Naive B cell (primary cell): ENCODE measurements at places on chromosomes 16 and 17.

DNA sequence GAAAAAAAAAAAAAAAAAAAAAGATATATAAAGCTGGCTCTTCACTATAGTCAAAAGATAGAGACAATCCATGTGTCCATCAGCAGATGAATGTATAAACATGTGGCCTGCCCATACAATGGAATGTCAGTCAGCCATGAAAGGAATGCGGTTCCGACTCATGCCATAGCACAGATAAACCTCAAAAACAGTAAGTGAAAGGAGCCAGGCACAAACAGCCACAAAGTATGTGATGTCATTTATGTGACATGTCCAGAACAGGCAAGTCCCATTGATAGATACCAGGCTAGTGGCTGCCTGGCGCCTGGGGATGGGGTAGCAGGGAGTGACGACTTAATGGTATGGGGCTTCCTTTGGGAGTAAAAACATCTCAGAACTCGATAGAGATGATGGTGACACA is 155.7 kb downstream of the CMIP start:
- peaks cover 47% of the 10 kb centered on the region for H3K4me1 ChIP-seq
- no peak for DNase-seq
- no peaks in the 10 kb centered on the region for H3K36me3 ChIP-seq
- H3K27me3 ChIP-seq: no peaks in the 10 kb centered on the region

DNA sequence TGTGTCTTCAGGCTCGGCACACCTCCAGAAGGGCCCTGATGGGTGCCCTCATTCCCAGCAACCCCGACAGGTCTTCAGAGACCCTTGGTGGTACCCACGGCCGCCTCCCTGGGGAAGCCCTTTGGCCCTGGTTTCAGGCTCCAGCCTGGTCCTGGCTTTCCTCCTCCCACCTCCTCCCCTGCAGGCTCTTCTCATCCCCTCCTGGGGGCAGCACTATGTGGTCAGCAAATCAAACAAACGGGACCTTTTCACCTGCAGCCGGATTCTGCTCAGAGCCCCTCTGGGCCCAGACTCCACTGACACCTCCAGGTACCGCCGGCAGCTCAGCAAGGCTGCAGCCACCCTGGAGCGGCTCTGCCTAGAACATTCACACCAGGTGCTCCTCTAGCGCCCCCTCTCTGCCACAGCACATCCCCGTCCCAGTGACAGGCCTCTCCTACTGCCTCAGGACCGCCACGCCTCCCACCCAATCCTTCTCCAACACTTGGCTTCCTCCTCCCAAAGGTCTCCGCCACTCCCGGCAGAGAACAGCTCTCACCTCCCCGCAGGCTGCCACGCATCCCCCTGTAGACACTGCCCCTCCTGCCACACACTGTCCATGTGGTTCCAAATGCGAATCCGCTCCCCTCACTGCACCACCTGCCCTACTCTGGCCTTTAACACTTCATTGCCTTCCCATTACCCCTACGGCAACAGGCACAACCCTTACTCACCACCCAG is 12.0 kb downstream of the CORO7 start:
- H3K27ac ChIP-seq: peak overlapping the region; percentile 93
- peaks cover 15% of the 10 kb centered on the region for H3K4me1 ChIP-seq
- no peak overlapping the region for H3K4me3 ChIP-seq
- no peaks in the 10 kb centered on the region for H3K27me3 ChIP-seq

DNA sequence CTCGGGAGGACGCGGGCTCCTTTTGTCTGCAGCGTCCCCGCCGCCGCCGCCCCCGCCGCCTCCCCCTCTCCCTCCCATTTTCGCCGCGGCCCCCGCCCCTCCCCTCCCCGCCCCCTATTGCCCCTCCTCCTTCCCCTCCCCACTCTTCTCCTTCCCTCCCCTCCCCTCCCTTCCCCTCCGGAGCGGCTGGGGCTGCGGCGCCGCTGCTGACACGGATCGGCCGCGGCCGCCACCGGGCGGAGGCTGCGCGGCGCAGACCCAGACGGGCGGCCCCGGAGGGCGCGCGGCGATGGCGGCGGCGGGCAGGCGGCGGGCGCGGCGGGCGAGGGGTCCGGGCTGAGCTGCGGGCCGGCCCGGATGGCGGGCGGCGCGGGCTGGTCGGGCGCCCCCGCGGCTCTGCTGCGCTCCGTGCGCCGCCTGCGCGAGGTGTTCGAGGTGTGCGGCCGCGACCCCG is at the start of gene RAB11FIP4:
TSS of gene RAB11FIP4 (plus strand) at position 180 of the 454 bp plus-strand sequence. CDS start at position 358, 178 bp downstream.
- no peak within 1 kb of the TSS for H3K27ac ChIP-seq
- peaks cover 15% of the 10 kb centered on the region for H3K4me1 ChIP-seq
- H3K27me3 ChIP-seq: peaks cover 43% of the 10 kb centered on the region
- H3K4me3 ChIP-seq: peak within 1 kb of the TSS; percentile 90
- no peak for DNase-seq
- no peaks in the 10 kb centered on the region for H3K36me3 ChIP-seq

GRCh38 chr17:37816950-37817349 is 72.1 kb upstream of the HNF1B start:
- no peak for DNase-seq
- H3K4me1 ChIP-seq: peaks cover 28% of the 10 kb centered on the region
- H3K36me3 ChIP-seq: no peaks in the 10 kb centered on the region
- no peak overlapping the region for H3K27ac ChIP-seq
- H3K27me3 ChIP-seq: peaks cover 9% of the 10 kb centered on the region
- no peak overlapping the region for H3K4me3 ChIP-seq

GRCh38 chr16:24258791-24259190 is 2.7 kb downstream of the CACNG3 start:
- H3K36me3 ChIP-seq: no peaks in the 10 kb centered on the region
- no peak for DNase-seq
- H3K4me1 ChIP-seq: peaks cover 5% of the 10 kb centered on the region
- H3K4me3 ChIP-seq: no peak overlapping the region
- H3K27ac ChIP-seq: no peak overlapping the region

DNA sequence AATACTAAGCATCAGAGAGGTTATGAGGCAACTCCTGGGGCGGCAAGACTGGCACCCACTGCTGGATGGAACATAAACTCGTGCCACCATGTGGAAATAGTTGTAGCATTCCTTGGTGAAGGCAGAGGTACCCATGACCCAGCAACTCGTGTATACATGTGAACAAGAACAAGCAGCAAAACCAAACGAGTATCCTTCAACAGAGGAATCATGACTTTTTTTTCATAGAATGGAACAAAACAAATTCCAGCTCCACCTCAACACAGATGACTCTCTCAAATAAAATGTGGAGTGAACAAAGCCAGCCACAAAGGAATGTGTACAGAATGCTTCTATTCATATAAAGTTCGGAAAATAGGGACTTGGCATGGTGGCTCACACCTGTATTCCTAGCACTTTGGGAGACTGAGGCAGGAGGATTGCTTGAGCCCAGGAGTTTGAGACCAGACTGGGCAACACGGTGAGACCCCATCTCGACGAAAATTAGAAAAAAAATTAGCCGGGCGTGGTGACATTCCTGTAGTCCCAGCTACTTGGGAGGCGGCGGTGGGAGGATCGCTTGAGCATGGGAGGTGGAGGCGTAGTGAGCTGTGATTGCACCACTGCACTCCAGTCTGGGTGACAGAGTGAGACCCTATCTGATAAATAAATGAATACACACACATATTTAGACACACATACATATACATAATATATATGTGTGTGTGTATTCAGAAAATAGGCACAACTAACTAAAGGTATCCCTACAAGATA is 35.3 kb downstream of the B9D1 start:
- no peak overlapping the region for H3K4me3 ChIP-seq
- H3K27ac ChIP-seq: peak overlapping the region; percentile 27
- H3K27me3 ChIP-seq: no peaks in the 10 kb centered on the region
- no peaks in the 10 kb centered on the region for H3K36me3 ChIP-seq
- DNase-seq: no peak
- no peaks in the 10 kb centered on the region for H3K4me1 ChIP-seq

- H3K27ac ChIP-seq: peak overlapping the region; percentile 71
- H3K4me3 ChIP-seq: no peak overlapping the region
- DNase-seq: no peak
Observed at GRCh38 chr17:80879723-80880647, 111.7 kb upstream of the CHMP6 start.

- no peaks in the 10 kb centered on the region for H3K36me3 ChIP-seq
- no peaks in the 10 kb centered on the region for H3K27me3 ChIP-seq
- no peak for DNase-seq
- H3K4me1 ChIP-seq: peaks cover 17% of the 10 kb centered on the region
Observed at GRCh38 chr17:32565401-32565800, 78.6 kb downstream of the CDK5R1 start.

DNA sequence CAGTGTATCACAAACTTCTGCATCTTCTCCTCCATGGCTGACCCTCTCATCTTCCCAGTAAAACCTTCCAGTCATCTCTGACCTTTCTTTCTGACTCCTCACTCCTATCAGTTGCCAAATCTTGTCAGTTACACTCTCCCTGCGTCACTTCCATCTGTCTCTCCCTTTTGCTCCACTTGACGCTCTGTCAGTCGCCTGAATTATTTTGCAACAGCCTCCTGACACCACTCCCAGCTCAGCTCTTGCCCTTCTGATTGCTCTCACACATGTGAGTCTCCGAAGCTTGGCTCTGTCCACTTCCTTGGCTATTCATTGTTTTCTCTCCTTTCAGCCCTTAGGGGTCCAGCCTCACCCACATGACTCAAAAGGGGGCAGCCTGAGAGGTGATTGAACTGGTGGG is 27.7 kb downstream of the DHRS7C start:
- no peaks in the 10 kb centered on the region for H3K36me3 ChIP-seq
- DNase-seq: no peak
- H3K27me3 ChIP-seq: peaks cover 16% of the 10 kb centered on the region
- H3K4me1 ChIP-seq: no peaks in the 10 kb centered on the region
- H3K4me3 ChIP-seq: no peak overlapping the region

GRCh38 chr16:72125635-72126428 is 32.2 kb downstream of the DHX38 start:
- DNase-seq: no peak
- no peaks in the 10 kb centered on the region for H3K27me3 ChIP-seq
- H3K4me3 ChIP-seq: no peak overlapping the region
- no peak overlapping the region for H3K27ac ChIP-seq

DNA sequence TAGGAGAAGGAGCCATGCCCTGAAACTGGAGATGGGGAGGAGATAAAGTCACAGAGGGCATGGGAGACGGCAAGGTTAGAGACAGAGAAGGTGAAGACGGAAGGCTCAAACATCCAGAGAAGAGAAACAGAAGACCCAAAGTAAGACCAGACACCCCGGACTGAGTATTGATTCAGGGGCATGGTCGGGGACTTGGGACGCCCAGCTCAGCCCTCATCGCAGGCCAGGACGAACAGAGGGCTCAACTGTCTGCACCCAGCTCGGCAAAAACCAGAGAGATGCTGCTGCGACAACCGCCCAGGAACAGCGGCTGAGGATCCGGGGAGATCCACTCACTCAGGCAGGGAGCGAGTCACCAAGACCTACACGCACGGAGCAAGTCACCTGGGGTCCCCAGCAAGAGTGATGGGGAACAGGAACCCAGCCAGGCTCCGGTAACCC is 999 bp downstream of the XYLT1 start:
- H3K27ac ChIP-seq: peak overlapping the region; percentile 90
- peak overlapping the region; percentile 96 for H3K4me3 ChIP-seq
- H3K27me3 ChIP-seq: no peaks in the 10 kb centered on the region
- H3K36me3 ChIP-seq: peaks cover 11% of the 10 kb centered on the region

DNA sequence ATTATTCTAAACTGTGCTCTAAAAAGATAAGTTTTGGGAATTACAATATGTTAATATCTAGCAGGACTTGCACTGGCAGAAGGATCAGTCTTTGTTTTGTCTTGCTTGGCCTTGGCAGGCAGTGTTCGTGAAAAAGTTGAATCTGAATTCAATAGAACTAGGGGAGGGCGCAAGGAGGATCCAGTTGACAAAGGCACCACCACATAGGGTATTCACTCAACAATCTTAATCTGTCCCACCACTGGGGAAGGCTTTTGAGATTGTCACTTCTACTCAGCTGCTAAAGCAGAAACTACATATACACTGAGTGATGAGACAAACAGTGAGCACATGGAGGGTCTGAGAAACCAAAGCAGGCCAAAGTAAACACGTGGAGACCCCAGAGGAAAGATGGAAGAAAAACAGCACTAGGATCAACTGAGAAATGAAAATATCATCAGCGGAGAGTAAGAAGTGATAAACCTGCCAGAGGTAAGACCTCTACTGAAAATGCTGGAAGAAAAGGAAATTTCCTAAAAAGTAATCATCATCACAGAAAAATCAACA is 2.4 kb downstream of the AMFR start:
- no peak for DNase-seq
- H3K4me1 ChIP-seq: peaks cover 47% of the 10 kb centered on the region
- no peaks in the 10 kb centered on the region for H3K36me3 ChIP-seq
- H3K27ac ChIP-seq: peak overlapping the region; percentile 98
- H3K27me3 ChIP-seq: no peaks in the 10 kb centered on the region
- H3K4me3 ChIP-seq: peak overlapping the region; percentile 97

- no peaks in the 10 kb centered on the region for H3K27me3 ChIP-seq
- no peaks in the 10 kb centered on the region for H3K4me1 ChIP-seq
- no peak for DNase-seq
- no peaks in the 10 kb centered on the region for H3K36me3 ChIP-seq
- H3K4me3 ChIP-seq: no peak overlapping the region
Observed at GRCh38 chr16:10368969-10369551, 16.8 kb upstream of the ATF7IP2 start.

DNA sequence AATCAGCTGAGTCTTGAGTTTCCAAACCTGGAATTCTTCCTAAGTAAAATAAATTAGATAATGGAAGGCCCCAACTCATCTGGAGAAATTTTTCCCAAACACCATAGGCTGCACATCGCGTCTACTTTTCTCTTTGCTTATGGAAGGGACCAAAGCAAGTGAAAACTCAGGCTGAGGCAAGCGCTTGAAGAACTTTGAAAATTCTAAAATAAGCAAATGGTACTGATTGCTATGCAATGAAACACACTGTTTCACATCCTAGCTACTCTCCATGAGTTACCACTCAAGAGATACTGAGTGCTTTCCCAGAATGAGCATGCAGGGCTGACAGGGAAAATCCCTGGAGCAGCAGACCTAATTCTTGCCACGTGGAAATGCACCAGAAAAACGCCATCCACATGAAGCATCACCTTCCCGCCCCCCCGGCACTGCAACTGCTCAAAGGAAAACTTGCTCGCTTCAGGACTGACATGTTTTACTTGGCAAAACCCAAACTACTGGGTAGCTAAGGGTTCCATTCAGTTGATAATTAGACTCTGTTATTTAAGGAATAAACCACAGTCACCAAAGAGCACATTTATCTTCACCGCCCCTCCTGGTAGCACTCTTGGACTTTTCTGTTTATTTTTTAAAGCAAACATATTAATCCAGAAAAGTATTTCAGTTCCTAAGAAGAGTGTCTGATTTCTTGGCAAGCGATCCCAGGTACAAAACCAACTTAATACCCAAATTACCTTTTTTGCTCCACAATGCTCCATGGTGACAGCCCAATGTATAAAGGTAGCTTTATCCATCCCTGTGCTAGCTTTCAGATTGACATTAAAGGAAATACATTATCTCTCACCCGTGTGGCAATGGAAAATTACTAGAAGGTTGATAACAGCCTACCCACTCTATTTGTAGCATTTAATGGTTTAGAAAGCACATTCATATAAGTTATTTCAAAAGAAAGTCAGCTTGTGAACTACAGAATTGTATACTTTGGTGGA is 62.5 kb downstream of the WDR59 start:
- no peak overlapping the region for H3K4me3 ChIP-seq
- peaks cover 43% of the 10 kb centered on the region for H3K36me3 ChIP-seq
- DNase-seq: no peak
- H3K27ac ChIP-seq: no peak overlapping the region
